AG04449 (cell line): ENCODE measurements at places on chromosomes 3 and 15.

DNA sequence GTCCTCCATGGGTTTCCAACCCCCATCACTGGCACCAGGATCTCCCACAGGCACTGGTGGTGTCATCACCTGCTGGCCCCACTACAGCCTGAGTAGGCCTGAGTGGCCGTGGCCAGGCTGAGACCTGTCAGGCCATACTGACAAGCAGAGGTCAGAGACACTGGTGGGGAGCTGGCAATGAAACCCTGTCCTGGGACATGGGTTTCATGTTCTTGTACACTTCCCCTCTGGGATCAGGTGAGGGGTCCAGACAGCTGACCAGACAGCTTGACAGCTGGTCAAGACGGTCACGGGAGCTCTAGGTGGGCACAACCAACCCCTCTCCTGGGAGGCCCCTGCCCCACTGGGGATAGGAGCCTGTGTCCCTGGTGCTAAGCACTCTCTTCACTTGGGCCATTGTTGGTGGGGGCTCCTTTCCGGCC lies 13.1 kb downstream of the ZBTB47 start:
- no peak for DNase-seq

- DNase-seq, result no peak
These were observed 146.8 kb downstream of the TPRA1 start for GRCh38 chr3:127443581-127444375.

DNA sequence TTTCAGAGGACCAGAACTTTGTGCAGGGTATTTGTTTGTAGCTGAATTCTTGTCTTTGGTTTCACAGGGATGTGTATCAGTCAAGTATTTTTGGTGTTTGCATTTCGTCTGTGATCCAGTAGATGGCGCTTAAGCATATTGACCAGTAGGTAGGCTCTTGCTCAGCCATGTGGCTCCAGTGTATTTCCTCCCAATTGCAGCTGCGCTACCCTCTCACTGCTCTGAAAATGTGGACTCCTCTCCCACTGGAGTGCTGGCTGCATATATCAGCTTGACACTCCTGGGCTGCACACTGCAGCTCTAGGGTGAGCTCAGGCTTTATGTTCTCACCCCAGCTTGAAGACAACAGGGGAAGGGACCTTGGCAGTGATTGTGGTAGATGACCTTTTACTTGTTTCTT lies 1264.3 kb upstream of the ALCAM start:
- no peak for DNase-seq

DNA sequence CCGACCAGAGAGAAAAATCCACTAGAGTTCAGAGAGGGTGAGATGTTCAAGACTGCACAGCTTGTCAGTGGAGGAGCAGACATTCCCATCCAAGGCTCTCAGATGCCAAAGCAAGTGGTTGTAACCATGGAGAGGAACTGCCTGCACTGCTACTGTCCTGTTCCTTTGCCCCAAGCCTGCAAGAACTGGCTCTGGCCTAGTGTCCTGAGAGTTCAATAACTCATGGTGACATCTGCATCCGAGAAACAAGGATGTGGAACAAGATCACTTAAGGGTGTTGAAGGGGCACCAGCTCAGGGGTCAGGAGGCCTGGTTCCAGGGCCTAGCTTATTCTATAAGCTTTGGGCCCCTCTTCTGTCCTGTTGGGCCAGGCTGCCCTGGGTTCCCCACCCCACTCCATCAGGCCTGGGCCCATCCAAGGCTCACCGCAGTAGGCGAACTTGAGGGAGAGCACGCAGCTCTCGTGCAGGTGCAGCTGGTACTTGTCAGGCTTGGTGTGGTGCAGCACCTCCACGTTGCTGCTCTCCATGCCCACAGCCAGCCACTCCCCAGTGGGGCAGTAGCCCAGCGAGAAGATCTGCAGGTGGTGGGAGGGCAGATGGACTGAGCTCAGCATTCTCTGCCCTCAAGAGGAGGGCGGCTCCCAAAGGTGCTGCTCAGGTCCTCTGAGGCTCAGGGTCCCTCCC lies 45.6 kb downstream of the TLE3 start:
- DNase-seq, result no peak

- DNase-seq, result no peak
These were observed 135.7 kb upstream of the IQSEC1 start for GRCh38 chr3:13208706-13209633.

DNA sequence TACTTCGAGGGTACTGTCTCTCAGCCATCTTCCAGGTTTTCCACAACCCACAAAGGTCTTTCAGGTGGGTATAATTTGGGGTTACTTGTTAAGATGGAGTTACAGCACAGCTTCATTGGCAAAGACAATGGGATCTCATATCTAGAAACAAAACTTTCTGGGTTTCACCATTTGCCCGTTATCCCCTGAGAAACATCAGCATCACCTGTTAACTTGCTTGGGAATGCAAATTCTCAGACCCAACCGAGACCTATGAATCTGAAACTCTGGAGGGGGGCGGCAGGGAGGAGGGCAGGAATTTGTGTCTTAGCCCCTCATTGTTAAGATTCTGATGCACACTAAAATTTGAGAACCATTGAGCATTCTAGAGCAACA lies 176.4 kb downstream of the TNIK start:
- DNase-seq, result no peak

GRCh38 chr3:196708467-196708866 lies 3.6 kb downstream of the CEP19 start:
- no peak for DNase-seq

- DNase-seq, result no peak
These were observed 228.8 kb upstream of the LYSMD4 start for GRCh38 chr15:99962006-99962561.

GRCh38 chr3:171871392-171872274 lies 28.5 kb downstream of the TMEM212 start:
- no peak for DNase-seq

GRCh38 chr3:45317710-45318109 lies 70.7 kb upstream of the LARS2 start:
- no peak for DNase-seq

- DNase-seq, result no peak
These were observed 239.9 kb upstream of the ATP10A start for GRCh38 chr15:26103002-26103404.

- no peak for DNase-seq
These were observed 89.7 kb upstream of the PROK2 start for GRCh38 chr3:71874618-71875017.

DNA sequence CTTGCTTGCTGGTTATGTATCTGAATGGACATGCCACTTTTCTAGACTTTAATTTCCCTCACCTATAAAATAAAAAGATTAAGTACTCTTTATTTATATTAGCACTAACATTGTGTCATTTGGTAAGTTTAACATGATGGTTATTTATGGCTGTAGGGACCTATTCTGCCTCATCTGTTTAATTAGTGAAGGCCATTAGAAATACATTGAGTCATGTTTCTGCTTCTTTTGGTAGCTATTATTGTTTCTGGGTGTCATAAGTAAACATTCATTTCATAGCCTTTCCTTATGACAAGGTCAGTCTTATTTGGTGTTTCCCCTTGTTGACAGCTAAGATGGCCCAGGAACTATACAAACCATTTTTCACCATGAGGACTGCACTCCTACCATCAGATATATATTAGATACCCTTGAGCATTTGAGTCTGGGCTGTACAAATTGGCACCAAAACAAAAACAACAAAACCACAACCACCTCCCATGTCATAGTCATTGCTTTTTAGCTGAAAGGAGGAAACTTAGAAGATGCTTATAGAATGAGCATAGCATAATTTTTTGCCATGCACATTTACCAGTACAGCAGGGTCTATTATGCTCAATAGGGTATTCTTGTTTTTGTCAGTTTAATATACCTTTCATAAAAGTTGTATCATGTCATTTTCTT lies 39.3 kb downstream of the SRP14 start:
- DNase-seq, result no peak

DNA sequence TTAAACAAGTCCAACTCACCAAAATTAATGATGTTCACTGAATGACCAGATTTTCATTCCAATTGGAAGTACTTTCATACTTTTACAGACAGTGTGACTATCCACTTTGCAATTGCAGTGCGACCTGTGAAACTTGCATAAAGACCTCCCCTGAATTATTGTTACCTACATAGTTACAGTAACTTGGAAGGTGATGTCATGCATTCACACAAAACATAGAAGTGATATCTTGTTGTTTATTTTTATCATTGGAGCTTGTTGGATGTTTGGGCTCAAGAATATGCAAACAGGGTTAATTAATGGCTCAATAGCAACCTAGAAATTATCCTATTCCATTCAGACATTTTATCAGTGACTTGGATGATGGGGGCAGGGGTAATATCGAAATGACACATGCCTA lies 470.9 kb downstream of the MECOM start:
- no peak for DNase-seq

GRCh38 chr3:51968883-51969678 lies 1.8 kb upstream of the PCBP4 start:
- no peak for DNase-seq

- no peak for DNase-seq
These were observed 26.4 kb downstream of the GNB5 start for GRCh38 chr15:52164631-52165265.

- DNase-seq, result no peak
These were observed 180.2 kb upstream of the CBLB start for GRCh38 chr3:106048946-106049481.

DNA sequence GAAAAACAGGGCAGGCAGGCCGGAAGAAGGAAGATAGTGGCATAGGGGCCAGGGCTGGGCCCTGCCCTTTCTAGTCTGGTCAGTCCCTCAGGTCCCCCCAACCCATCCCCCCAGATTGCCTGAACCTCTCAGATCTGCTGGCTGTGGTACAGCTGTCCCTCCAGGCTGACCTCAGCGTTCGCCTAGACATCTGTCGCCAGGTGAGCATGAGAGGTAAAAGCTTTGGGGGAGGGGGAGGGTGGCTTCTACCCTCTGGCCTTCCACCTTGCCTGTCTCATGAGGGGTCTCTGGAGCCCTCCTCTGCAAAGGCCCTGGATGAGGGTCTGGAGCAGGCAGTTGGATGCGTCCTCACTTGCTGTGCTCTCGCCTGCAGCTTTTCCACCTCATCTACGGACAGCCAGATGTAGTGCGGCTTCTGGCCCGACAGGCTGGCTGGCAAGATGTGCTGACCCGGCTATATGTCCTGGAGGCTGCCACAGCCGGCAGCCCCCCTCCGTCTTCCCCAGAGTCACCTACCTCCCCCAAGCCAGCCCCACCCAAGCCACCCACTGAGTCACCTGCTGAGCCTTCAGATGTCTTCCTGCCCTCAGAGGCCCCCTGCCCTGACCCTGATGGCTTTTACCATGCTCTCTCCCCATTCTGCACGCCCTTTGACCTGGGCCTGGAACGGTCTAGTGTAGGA lies 20.2 kb downstream of the NBEAL2 start:
- no peak for DNase-seq

- DNase-seq, result no peak
These were observed 35.8 kb upstream of the LRTM1 start for GRCh38 chr3:54963641-54964040.

- no peak for DNase-seq
These were observed 190.6 kb upstream of the ARPP21 start for GRCh38 chr3:35448681-35449080.

- no peak for DNase-seq
These were observed 60.8 kb downstream of the PFN2 start for GRCh38 chr3:149909923-149910322.

GRCh38 chr15:26051761-26052675 lies 188.9 kb upstream of the ATP10A start:
- DNase-seq, result no peak

DNA sequence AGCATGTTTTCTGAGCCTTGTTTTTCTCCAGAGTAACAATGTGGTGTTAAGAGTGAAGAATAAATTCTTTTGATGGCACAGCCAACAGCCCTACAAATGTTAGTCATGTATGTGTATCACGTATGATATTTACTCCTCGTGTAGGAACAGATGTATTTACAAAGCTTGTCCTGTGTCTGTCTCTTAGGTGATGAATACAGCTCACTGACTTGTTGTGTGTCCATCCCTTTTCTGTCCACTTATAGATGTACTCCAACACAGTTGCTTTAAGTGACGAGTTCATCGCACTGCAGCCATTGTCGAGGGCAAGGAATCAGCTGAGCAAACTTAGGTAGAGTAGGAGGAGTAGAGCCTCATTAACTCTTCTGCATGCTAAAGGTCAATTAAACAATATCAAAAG lies 78.1 kb downstream of the DCUN1D1 start:
- DNase-seq, result no peak

GRCh38 chr15:52052066-52052935 lies 33.3 kb downstream of the MAPK6 start:
- no peak for DNase-seq

DNA sequence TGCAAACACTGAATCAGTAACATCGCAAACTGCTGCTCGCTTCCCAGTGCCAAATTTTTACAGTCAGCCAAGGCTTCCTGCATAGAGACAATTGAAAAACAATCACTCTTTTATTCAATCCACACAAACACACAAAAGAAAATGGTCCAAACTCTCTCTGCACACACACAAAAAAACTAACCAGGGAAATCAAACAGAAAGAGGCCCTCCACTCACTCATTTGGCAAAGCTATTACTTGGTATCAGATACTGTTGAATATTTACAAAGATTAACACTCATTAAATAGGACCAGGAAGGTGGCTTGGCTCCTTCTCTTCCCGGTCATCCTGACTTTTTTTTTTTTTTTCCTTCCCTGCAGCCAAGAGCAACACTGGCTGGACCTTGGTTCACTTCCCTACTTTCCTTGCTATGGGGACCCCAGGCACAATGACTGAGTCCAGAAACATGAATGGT lies 62.4 kb upstream of the SPATA12 start:
- DNase-seq, result no peak

DNA sequence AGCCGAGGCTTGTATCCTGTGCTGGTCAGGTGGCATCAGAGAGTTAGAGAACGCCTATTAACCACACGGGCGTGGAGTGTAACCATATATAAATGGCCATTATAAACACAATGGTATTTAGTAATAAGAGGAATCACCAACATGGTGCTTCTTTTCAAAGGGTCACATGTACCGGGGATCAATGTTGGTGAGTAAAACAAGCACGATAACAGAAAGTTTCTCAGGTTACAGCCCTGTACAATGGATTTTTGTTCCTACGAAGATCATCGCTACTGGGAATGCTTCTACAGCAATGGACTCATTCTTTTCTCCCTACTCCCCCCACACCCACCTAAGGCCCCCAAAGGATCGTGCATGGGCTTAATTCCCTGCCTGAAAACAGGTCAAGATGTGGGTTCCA lies 42.5 kb downstream of the MEIS2 start:
- no peak for DNase-seq

GRCh38 chr3:45529697-45530096 lies 64.9 kb upstream of the LIMD1 start:
- DNase-seq, result no peak

GRCh38 chr3:15211937-15212336 lies 5.9 kb downstream of the CAPN7 start:
- DNase-seq, result no peak

DNA sequence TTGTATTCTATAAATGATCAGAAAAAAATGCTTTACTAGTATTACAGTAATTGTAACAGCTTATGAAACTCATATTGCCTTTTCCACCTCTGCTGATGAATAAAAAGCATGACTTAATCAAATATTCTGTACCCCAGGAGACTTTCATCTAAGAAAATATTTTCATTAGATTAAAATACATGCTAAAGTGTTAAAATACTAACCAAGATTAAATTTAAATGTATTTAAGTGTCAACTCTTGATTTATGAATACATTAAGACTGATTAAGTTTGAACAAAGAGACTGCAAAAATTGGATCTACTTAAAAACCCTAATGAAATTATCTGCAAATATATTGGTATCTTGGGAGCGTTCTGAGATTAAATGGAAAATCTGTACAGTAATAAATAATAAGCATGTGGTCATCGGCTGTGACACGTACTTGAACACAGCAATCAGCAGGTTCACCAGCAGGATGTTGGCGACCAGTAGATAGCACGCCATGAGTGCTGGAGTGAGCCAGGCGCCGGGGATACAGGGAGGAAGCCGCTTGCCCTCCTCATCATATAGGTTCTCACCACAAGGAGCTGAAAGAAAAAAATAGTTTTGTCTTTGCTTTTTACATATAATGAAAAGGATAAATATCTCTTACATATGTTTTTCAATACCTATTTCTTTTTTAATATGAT lies 36.6 kb upstream of the MTMR10 start:
- DNase-seq, result no peak
